ENCODE measurements at places on chromosomes 5 and 9. TPM values are rescaled to one million over a fixed set of nuclear protein-coding genes. Genes with fewer than 3 reads are reported as not detected.

ARAP3 gene
- 4.8 TPM for total RNA-seq

COQ4 gene
- total RNA-seq, result 68.9 TPM

IRX1 gene
- 1.1 TPM for total RNA-seq

DNA sequence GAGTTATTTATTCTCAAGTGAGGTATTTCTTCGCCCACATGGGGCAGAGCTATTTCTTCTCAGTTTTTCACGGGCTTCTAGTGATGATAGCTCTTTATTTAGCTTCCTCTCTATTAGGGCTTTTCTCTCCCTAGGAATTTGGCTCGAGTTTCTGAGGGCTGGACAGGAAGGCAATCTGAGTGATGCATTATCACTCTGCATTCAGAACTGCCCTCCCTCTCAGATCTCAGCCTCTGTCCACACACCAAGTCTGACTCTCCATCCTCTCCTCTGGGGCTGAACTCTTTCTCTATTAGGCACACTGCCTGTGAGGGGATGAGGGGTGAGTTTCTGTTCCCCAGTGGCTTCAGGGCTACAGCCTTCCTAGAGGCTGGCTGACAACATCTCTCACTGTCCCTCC is 14.9 kb upstream of the SCAMP1 start:
- peak; percentile 32 for DNase-seq

SLC46A2 gene
- not detected for total RNA-seq

- no peak for DNase-seq
These were observed 1.1 kb downstream of the FEM1C start for GRCh38 chr5:115543365-115544042.

EQTN gene
- total RNA-seq, result not detected

DNA sequence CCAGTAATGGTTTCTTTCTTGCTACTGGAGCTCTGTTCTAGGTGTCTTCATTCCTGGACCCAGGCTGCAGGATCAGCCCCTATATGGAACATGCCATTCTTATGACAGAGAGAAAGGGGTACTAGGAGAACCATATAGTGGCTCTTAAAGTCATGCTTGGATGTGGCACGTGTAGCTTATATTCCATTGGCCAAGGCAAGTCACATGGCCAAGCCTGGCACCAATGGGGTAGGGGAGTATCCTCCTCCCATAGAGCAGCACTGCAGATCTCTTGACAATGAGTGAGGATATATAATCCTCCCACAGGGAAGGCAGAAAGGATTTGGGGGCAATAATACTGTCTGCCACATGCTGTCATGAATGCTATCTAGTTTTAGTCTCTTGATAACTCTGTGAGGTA is 193.3 kb downstream of the PALM2AKAP2 start:
- no peak for DNase-seq

SPAAR gene
- 0.23 TPM for total RNA-seq

TMEFF1 gene
- 1.2 TPM for total RNA-seq

- DNase-seq, result no peak
These were observed 8.4 kb downstream of the FAM163B start for GRCh38 chr9:133600739-133601138.

- peak; percentile 13 for DNase-seq
These were observed 2.0 kb downstream of the NRG2 start for GRCh38 chr5:140041099-140041491.

DNA sequence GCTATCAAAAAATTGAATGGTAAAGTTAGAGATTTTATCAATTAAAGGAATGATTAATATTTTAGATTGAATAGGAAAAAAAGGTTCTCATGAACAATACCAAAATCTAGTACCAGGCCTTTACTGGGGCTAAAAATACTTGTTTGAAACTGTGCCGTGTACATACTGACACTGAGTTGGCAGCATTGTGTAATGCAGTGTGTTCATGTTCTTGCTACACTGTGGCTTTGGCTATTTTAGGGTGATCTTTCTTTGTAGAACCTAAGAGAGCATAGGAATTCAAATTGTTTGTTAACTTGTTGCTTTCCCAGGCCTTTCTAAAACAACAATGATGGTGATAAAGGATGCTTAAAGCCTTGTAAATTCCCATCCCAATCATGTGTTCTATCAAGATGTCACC is 80.9 kb downstream of the KIF4B start:
- no peak for DNase-seq

PCDHB11 gene
- total RNA-seq, result not detected

DNA sequence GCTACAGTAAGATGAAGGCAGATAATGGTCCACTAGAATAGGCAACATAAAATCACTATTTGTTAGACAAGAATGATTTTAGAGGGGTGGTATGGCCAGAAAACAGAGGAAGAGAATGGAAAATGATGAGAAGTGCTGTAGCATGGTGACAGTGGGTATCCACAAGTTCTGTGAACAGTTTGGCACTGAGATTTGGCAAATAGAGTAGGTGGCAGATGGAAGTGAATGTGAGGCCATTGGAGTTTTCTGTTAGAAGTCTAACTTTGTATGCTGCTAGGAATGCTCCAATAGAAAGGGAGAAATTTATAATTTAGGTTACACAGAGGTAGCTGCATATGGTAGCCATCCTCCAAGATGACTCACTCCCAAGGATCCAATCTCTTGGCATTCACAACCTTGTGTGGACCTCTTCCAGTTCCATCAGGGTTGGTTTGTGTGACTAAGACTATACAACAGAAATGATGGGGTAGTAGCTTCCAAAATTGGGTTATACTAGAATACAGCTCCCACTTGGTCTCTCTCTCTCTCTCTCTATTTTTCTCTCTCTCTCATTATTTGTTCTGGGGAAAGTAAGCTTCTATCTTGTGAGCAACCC is 646.9 kb upstream of the ZNF608 start:
- no peak for DNase-seq

GRCh38 chr9:99954819-99955218 is 48.4 kb downstream of the STX17 start:
- DNase-seq, result no peak

Data from HT1080 (cell line).